HS-27A (cell line): ENCODE measurements at places on chromosomes 11 and 22.
A peak's percentile ranks its signal among the peaks of the same experiment; 100 is the strongest.

DNA sequence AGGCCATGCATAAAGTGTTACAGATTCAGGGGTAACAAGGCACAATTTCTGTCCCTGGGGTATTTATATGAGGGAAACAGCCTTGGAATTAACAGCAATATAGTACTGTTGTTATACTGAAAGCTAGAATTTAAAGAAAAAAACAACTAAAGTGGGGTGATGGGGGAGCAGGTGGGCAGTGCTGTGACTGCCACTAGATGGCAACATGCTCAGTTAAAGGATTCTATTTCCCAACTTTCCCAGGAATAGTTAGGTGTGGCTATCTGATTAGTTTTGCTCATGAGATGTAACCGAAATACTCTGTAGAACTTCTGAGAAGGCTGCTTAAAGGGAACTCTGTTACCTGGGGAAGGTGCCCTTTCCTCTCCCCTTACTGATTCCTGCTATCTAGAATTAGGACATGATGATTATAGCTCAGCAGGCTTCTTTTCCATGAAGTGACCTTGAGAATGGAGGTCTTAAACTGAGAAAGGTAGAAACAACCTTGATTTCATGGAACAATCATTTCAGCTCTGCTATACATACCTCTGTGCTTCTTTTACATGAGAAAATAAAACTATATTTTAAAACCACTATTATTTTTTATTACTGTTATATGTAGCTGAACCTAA, 102.6 kb downstream of the RELT start:
- no peak for DNase-seq

DNA sequence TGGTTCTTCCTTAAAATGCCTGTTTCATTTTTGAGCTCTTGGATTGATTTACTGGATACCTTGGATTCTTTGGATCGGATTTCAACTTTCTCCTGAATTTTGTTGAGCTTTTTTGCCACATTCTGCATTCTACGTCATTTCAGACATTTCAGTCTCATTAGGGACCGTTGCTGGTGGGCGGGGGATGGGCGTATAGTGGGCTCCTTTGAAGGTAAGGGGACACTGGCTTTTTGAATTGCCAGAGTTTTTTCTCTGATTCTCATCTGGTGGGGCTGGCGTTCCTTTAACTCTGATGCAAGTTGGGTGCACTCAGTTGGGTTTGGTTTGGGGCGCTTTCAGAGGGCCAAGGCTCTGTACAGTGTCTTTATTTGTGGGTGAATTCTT, 216.5 kb downstream of the DYNC2H1 start:
- no peak for DNase-seq

GRCh38 chr11:8320076-8320475, 56.4 kb upstream of the LMO1 start:
- DNase-seq, result no peak

DNA sequence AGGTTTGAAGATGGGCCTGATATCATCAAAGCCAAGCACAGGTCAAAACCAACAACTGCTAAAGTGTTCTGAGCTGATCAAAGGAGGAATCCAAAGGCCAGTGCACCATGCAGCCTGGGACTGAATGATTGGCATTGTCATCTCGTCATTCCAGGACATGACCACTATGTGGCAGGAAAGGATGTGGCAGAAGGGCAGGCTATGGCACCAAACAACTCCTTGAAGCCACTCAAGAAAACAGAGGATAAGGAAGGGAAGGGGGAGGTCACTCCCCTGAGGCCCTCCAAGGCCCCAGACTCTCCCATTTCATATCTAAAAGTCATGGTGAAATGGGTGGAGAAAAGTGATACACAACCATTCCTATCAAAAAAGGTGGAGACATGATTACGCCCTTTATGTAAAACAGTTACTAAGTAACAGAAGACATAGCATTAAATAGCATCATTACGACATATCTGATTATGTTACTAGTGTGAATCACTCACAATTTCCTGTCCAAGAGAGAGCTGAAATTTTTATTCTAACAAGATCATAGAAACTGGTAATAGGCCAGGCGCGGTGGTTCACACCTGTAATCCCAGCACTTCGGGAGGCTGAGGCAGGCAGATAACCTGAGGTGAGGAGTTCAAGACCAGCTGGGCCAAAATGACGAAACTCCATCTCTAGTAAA, 49.3 kb downstream of the AHNAK start:
- peak; percentile 62 for DNase-seq

DNA sequence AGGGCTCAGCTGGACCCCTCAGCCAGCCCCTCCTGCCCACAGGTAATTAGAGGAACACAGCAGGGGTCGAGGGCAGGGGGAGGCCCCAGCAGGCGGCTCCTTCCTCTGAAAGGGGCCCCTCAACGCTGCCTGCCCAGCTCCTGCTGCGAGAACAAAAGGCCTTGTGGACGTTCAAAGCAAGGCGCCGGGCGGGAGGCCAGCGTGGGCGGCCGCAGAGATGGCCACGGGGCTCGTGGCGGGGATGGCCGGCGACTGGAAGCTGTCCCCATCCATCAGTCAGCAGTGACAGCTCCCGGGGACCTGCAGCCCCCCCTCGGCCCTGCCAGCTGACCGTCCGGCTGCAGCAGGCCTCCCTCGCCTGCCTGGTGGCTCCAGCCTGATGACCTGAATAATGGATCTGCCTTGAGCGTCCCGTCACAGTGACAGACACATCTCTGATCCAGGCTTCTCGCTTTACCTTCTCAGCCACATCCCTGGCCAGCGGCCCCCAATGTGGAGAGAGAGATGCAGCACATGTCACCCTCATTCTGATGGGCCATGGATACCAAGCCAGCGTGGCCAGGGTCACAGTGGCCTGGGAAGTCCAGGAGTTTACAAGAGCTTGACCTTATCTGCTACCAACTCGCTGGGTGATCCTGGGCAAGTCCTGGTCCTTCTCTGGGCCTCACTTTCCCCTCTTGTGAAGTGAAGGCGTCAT, 159.3 kb downstream of the MN1 start:
- DNase-seq, result no peak

GRCh38 chr11:112320668-112321067, 60.0 kb upstream of the PLET1 start:
- peak; percentile 62 for DNase-seq

GRCh38 chr11:111334532-111335502, 36.5 kb downstream of the POU2AF3 start:
- DNase-seq, result no peak

GRCh38 chr11:65866509-65867283, 5.9 kb downstream of the EFEMP2 start:
- no peak for DNase-seq

DNA sequence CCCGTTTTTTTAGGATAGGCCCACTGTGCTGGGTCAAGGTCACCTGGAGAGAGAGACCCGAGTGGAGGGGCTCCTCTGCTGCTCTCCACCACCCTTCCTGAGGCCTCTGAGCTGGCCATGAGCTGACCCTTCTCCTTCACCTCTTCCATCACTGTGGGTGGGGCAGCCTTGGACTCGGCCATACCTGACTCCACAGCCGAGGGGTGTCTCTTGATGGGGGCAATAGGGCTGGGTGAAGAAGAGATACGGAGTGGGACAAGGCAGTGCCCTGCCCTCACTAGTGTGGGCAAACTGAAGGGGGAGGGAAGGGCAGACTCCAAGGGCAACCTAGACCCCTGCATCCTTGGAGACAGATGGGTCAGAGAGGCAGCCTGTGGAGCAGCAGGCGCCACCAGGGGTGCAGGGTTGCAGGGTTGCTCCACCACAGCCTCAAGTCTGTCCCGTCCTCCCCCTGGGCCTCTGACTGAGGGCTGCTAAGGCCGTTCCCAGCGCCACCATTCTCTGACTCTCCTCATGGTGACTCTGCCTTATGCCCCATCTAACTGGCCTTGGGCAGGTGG, 20.1 kb upstream of the NECTIN1 start:
- DNase-seq, result no peak

DNA sequence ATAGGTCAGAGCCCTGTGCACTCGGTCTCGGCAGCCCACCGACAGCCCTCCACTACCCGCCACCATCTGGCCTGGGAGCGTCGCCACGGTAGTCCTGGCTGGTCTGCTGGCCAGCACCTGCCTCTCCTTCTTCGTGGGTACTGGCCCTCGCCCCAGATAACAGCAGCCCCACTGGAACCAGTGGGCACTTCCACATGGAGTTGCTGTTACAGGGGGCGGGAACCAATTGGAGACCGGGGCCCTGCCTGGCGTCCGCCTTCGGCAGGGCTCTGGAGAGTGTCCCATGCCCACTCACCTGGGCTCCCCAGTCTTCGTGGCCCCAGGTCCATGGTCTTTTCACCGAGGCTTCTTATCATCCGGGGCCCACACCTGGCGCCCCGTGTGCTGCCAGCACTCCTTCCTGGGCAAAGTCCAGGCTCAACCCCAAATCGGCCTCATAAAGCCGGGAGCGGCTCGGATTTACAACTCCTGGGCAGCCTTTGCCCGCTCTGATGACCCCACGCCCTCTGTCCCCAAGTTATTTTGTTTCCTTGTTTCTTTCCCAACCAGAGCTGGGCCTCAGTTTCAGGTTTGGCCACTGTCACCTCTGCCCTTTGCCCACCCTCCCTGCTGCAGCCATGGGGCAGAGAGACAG, 12.9 kb upstream of the EHD1 start:
- DNase-seq, result no peak

GRCh38 chr11:59857439-59858434, 8.6 kb downstream of the TCN1 start:
- DNase-seq, result no peak
